Activated naive CD4-positive, alpha-beta T cell treated with anti-CD3 and anti-CD28 coated beads, Interleukin-2, amount 10 ng/mL, durations not matched to agents 5 hours and 36 hours (primary cell): ENCODE measurements at places on chromosomes 1 and 21. TPM values are rescaled to one million over a fixed set of nuclear protein-coding genes. Genes with fewer than 3 reads are reported as not detected.

Gene PAPPA2
- not detected for total RNA-seq

Gene PDE9A
- total RNA-seq, result 6.4 TPM

Gene TFF2
- total RNA-seq, result not detected

Gene BARHL2
- not detected for total RNA-seq

Gene HTR6
- not detected for total RNA-seq

Gene SYCP1
- not detected for total RNA-seq

Gene TMEM82
- total RNA-seq, result not detected

Gene ZNF436
- total RNA-seq, result 7.3 TPM

Gene KRTAP20-2
- total RNA-seq, result not detected

Gene KCNK1
- total RNA-seq, result 0.73 TPM

Gene ACTA1
- not detected for total RNA-seq

Gene UMODL1
- 0.20 TPM for total RNA-seq

Gene MASP2
- not detected for total RNA-seq

Gene S100A16
- not detected for total RNA-seq

Gene FCRL1
- total RNA-seq, result not detected

Gene LY9
- 75.9 TPM for total RNA-seq

Gene PLA2G2C
- total RNA-seq, result 0.58 TPM

Gene PIGR
- total RNA-seq, result not detected

Gene ACTN2
- not detected for total RNA-seq

Gene NID1
- not detected for total RNA-seq

Gene CLCA1
- not detected for total RNA-seq

Gene CELA3A
- total RNA-seq, result not detected

Gene TDRD5
- total RNA-seq, result not detected

Gene MAB21L3
- not detected for total RNA-seq

Gene RNU1-2
- 1,658 TPM for total RNA-seq

Gene CENPF
- total RNA-seq, result 134 TPM

Gene WLS
- total RNA-seq, result not detected

Gene GABRD
- total RNA-seq, result 0.28 TPM

Gene TRNP1
- not detected for total RNA-seq

Gene FNBP1L
- total RNA-seq, result 0.36 TPM

Gene MPC2
- total RNA-seq, result 56.9 TPM

Gene SIPA1L2
- 0.35 TPM for total RNA-seq

Gene ZFP69B
- 4.4 TPM for total RNA-seq

Gene APOBEC4
- not detected for total RNA-seq

Gene RBM11
- 0.55 TPM for total RNA-seq
